Spleen (tissue), 13 donors: ENCODE measurements at places on chromosomes 11 and 22.

DNA sequence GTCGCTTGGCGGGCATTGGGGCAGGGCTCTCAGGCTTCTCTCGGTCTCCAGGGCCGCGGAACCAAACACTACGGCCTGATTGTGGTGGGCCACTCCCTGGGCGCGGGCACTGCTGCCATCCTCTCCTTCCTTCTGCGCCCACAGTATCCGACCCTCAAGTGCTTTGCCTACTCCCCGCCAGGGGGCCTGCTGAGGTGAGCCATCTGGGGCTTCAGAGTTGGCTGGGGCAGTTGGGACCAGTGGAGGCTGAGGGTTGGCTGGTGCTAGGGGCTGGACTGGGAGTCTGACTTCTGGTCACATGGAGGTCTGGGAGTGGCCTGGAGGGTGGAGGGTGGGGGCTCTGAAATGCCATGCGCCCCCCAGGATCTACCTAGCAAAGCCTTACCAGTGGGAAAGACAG, 15.3 kb upstream of the MYRF start:
- no peak overlapping the region for H3K4me3 ChIP-seq
- no peak for DNase-seq
- peaks cover 8% of the 10 kb centered on the region for H3K4me1 ChIP-seq
- no peak overlapping the region for H3K27ac ChIP-seq
- no peaks in the 10 kb centered on the region for H3K36me3 ChIP-seq
- H3K27me3 ChIP-seq: no peaks in the 10 kb centered on the region

- no peaks in the 10 kb centered on the region for H3K27me3 ChIP-seq
- no peak overlapping the region for H3K27ac ChIP-seq
- no peaks in the 10 kb centered on the region for H3K4me1 ChIP-seq
- DNase-seq: no peak
- H3K4me3 ChIP-seq: no peak overlapping the region
Observed at GRCh38 chr11:130261571-130261970, 53.1 kb downstream of the ZBTB44 start.

DNA sequence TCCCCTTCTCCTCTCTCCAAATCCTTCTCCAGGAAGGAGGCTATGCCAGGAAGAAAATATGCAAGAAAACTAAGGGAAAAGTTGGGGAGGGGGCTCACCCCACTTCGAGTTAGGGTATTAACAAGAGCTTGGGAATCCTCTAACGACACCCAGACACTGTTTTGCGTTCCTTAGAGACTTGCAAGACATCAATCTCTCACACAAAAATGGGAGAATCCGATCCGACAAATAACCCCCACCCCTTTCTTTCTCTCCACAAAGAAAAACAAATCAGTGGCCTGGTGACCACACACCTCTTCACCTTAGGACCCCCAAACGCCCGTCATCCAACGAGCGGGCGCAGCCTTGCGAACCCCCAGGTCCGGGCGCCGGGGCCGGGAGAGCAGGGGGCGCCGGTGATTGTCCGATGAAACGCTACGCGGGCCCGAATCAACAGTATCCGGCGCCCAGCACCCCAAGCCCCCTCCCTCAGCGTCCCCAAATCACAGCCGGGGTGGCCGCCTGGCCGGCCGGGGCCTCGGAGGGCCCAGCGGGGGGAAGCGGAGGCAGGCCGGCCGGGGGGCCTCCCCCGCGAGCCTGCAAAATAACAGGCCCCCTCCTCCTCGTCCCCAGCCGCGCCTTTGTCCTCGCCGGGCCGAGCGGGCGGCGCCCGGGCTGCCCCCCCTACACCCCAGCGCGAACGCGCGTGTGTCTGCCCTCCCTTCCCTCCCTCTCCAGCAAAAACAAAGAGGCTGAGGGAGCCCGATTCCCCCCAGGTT, 690 bp downstream of the CSNK1E start:
- no peaks in the 10 kb centered on the region for H3K27me3 ChIP-seq
- DNase-seq: peak; percentile 90
- peaks cover 65% of the 10 kb centered on the region for H3K4me1 ChIP-seq
- no peaks in the 10 kb centered on the region for H3K36me3 ChIP-seq

DNA sequence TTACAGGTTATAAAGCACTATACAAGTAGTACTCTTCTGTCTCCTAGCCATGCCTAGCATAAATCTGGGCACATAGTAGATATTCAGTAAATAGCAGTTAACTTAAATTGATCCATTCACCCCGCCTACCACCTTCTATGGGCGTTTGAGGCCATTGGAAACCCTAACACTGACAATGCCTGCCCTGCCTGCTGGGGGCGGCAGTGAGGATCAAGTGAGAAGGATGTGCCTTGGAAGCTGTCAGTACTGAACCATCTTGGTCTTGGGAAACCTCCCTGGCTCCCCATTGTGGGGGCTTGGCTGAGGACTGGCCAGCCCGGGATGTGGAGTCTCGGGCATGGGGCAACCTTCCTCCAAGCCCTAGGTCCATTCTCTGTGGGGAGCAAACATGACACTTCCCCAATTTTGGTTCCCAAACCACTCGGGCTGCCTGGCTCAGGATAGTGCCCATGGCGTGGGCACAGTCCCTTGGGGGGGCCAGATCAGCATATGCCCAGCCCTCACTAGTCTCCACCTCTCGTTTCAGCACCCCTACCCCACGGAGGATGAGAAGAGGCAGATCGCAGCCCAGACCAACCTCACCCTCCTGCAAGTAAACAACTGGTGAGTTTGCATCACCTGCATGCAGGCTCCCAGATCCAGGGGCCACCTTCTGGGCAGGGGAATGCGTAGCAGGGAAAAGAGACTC, 67.4 kb downstream of the FEZ1 start:
- no peak for DNase-seq
- no peak overlapping the region for H3K4me3 ChIP-seq
- H3K27me3 ChIP-seq: peaks cover 17% of the 10 kb centered on the region
- H3K4me1 ChIP-seq: no peaks in the 10 kb centered on the region
- no peak overlapping the region for H3K27ac ChIP-seq

- peaks cover 19% of the 10 kb centered on the region for H3K4me1 ChIP-seq
- H3K36me3 ChIP-seq: peaks cover 20% of the 10 kb centered on the region
- DNase-seq: peak; percentile 75
- H3K27me3 ChIP-seq: no peaks in the 10 kb centered on the region
- H3K4me3 ChIP-seq: peak overlapping the region; percentile 84
- peak overlapping the region; percentile 95 for H3K27ac ChIP-seq
Observed at GRCh38 chr22:46073683-46074504, 76.4 kb upstream of the PPARA start.

- no peak overlapping the region for H3K4me3 ChIP-seq
- H3K36me3 ChIP-seq: peaks cover 18% of the 10 kb centered on the region
- H3K27me3 ChIP-seq: no peaks in the 10 kb centered on the region
- peaks cover 78% of the 10 kb centered on the region for H3K4me1 ChIP-seq
- peak; percentile 81 for DNase-seq
- peak overlapping the region; percentile 12 for H3K27ac ChIP-seq
Observed at GRCh38 chr11:63882555-63883242, 34.3 kb downstream of the RCOR2 start.

- H3K4me1 ChIP-seq: peaks cover 23% of the 10 kb centered on the region
- DNase-seq: no peak
- no peaks in the 10 kb centered on the region for H3K36me3 ChIP-seq
- no peak overlapping the region for H3K27ac ChIP-seq
- H3K4me3 ChIP-seq: no peak overlapping the region
- H3K27me3 ChIP-seq: no peaks in the 10 kb centered on the region
Observed at GRCh38 chr22:20198557-20199319, 47.9 kb upstream of the CCDC188 start.

DNA sequence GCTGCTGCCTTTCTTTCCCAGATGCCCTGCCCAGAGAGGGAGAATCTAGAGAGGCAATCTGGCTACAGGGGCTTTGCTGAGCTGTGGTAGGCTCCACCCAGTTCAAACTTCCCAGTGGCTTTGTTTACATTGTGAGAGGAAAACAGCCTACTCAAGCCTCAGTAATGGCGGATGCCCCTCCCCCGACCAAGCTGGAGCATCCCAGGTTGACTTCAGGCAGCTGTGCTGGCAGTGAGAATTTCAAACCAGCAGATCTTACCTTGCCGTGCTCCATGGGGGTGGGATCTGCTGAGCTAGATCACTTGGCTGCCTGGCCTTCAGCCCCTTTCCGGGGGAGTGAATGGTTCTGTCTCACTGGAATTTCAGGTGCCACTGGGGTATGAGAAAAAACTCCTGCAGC, 12.2 kb downstream of the BDNF start:
- no peak overlapping the region for H3K27ac ChIP-seq
- H3K27me3 ChIP-seq: no peaks in the 10 kb centered on the region
- no peak overlapping the region for H3K4me3 ChIP-seq
- no peaks in the 10 kb centered on the region for H3K4me1 ChIP-seq

DNA sequence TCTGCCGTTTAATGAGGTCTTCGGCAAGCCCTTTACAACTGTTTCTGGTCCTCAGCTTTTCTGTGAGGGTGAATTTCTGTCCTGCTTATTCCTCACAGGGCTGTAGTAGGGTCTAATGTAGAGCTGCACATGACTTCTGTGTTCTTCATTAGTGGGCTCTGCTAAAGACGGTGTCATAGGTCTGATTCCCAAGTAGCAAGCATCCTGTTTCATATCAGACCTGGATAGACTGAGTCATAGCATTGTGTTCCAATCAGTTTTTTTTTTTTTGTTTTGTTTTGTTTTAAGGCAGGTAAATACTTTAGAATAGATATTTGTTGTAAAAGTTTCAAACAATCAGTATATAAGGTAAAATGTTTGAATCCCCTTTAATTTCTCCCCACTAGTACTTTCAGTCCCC, 35.4 kb downstream of the BIRC2 start:
- H3K4me1 ChIP-seq: peaks cover 29% of the 10 kb centered on the region
- H3K27ac ChIP-seq: no peak overlapping the region
- no peak overlapping the region for H3K4me3 ChIP-seq
- peaks cover 25% of the 10 kb centered on the region for H3K36me3 ChIP-seq

- no peak for DNase-seq
- peaks cover 3% of the 10 kb centered on the region for H3K4me1 ChIP-seq
- no peak overlapping the region for H3K27ac ChIP-seq
- H3K36me3 ChIP-seq: no peaks in the 10 kb centered on the region
- H3K4me3 ChIP-seq: no peak overlapping the region
Observed at GRCh38 chr22:27299181-27300085, 502.1 kb downstream of the MN1 start.

DNA sequence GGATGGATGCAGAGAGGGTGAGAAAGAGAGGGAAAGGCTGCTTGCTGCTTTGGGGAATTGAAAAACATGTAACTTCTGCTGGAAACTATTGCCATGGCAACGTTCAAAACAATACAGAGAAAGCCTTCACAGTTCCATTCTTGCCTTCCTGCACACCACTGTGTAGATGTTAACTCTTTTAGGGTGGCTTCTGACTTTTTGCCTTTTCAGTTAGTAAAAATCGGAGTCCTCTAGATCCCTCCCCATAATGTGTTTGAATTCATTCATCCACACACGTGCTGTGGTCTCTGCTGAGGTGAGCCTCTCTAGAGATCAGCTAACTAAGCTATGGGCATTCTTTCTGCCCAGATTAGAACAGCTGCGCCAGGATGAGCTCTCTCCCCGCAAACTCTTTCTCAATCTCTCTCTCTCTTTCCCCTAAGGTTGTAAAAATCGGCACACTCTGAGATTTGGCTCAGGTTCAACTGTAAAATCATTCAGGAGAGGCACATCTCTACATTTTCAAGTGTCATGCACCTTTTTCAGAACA, 1178.3 kb downstream of the LRRC4C start:
- H3K4me1 ChIP-seq: no peaks in the 10 kb centered on the region
- no peak overlapping the region for H3K4me3 ChIP-seq
- no peak for DNase-seq
- H3K27ac ChIP-seq: no peak overlapping the region
- no peaks in the 10 kb centered on the region for H3K27me3 ChIP-seq
- H3K36me3 ChIP-seq: no peaks in the 10 kb centered on the region

GRCh38 chr11:67266449-67267187, at the start of gene GRK2:
Gene GRK2 (plus strand): TSS chr11:67266473. CDS start chr11:67266700, 227 bp downstream.
- peaks cover 74% of the 10 kb centered on the region for H3K4me1 ChIP-seq
- H3K27ac ChIP-seq: peak within 1 kb of the TSS; percentile 97
- no peaks in the 10 kb centered on the region for H3K36me3 ChIP-seq
- peak; percentile 93 for DNase-seq
